ENCODE measurements at places on chromosomes 12 and 14. TPM values are rescaled to one million over a fixed set of nuclear protein-coding genes. Genes with fewer than 3 reads are reported as not detected.

The RNASE2 gene
- total RNA-seq, result 1.3 TPM

The A2ML1 gene
- total RNA-seq, result 4.1 TPM

The TESPA1 gene
- total RNA-seq, result 1.6 TPM

The RNASE1 gene
- total RNA-seq, result 139 TPM

The SIX4 gene
- total RNA-seq, result 9.9 TPM

DNA sequence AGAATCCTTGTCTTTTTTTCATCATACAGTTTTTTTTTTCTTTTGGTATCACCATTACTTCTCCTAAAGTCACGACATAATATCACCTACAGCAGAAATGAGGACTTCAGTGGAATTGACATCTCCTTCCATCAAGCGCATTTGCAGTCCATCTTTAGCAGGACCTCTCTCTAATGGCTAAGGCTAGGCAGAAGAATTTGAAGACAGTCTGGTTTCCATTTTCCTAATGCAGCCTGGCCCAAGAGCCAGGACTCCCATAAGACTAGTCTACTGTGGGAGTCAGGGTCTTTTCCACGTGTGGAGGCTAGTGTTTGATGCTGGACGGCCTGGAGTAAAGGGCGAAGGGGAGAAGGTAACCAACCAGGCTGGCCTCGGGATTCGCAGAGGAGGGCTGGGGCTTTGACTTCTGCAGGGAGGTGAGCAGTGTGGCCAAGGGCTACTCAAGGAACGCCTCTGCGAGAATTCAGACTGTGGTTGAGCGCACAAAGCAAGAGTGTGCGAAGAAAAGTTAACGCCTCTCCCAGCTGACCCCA lies 769 bp upstream of the ZNF740 start:
- no peak for DNase-seq

- DNase-seq, result no peak
Observed at GRCh38 chr14:22602862-22603261, 4.8 kb downstream of the ABHD4 start.

GRCh38 chr12:115199831-115200230 lies 515.9 kb upstream of the TBX3 start:
- no peak for DNase-seq

DNA sequence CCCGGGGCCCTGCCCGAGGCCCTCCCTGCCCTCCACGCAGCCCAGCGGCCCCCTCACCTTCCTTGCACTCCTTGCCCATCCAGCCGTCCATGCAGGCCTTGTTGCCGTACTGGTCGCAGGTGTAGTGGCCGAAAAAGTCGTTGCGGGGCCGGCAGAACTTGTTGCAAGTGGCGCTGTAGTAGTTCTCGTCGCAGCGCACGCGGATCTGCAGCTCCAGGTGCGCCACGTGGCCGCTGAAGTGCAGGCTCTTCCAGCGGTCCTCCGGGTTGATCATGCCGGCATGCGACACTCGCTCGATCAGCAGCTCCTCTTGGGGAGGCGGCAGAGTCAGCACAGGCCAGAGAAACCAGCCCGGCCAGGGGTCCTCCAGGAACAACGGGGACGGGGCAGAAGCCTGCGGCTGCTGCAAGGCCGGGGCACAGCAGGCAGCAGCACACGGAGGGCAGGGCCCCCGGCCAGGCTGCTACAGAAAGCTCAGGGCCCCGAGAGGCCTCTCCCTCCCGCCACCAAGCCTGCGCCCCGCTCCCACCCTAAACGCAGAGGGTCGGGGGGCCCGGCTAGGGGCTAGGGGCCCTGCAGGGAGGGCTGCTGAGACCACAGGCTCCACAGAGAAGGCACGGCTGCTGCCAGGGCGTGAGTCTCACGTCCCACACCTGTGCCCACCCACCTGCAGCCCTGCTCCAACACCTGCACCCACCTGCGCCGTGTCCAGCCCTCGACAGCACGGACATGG lies 12.7 kb downstream of the JAG2 start:
- no peak for DNase-seq

DNA sequence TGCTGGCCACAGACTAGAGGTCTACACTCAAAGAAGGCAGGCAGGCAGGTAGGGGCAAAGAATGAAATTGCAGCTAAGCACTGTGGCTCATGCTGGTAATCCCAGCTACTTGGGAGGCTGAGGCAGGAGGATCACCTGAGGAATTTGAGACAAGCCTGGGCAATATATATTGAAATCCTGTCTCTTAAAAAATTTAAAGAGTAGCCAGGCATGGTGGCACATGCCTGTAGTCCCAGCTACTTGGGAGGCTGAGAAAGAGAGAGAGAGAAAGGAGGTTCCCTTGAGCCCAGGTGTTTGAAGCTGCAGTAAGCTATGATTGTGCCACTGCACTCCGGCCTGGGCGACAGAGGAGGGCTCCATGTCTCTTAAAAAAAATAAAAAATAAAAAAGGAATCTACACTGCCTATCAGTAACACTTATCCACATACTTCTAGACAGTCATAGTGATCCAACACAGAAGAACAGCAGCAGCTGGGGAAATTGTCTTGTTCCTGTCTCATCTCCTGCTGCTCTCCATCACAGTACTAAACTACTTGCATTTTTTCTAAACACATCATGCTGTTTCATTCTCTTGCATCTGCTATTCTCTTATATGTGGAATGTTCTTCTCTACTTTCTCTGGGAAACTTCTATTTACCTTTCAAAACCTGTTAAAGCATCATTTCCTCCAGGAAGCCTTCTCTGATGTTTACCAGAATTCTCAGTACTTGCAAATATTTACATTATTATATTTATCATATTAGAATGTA lies 57.2 kb downstream of the ATF7 start:
- no peak for DNase-seq

- no peak for DNase-seq
Observed at GRCh38 chr12:49672301-49673217, 34.6 kb downstream of the FMNL3 start.

GRCh38 chr14:101127224-101127623 lies 223.7 kb upstream of the RTL1 start:
- DNase-seq, result no peak

GRCh38 chr14:68713782-68714181 lies 79.1 kb downstream of the ZFP36L1 start:
- DNase-seq, result no peak

- no peak for DNase-seq
Observed at GRCh38 chr12:77007476-77007875, 57.9 kb downstream of the E2F7 start.

DNA sequence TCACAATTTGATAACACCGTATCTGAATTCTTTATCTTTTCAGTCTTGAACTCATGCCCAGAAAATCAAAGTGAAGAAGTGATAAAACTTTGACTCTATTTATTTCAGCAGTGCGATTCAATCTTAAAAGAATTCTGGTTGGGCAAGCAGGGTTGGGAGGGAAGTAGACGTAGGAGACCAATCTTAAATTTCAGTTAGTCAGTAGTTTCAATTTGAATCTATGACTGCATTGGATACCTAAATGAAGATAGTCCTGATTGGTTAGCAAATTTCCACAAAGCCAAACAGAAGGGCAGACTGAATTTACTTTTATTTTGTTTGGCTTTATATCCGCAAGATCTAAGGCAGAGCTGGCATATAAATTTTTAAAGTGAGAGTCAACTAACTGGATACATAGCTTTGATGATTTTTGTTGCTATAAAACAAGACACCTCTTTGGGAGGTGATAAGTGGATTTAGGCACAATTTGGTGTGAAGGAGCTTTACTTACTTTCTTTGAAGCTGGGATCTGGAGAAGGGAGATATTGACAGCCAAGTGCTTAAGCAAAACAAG lies 2.6 kb downstream of the ACSS3 start:
- DNase-seq, result no peak

GRCh38 chr12:117538926-117539325 lies 177.5 kb upstream of the NOS1 start:
- DNase-seq, result no peak

DNA sequence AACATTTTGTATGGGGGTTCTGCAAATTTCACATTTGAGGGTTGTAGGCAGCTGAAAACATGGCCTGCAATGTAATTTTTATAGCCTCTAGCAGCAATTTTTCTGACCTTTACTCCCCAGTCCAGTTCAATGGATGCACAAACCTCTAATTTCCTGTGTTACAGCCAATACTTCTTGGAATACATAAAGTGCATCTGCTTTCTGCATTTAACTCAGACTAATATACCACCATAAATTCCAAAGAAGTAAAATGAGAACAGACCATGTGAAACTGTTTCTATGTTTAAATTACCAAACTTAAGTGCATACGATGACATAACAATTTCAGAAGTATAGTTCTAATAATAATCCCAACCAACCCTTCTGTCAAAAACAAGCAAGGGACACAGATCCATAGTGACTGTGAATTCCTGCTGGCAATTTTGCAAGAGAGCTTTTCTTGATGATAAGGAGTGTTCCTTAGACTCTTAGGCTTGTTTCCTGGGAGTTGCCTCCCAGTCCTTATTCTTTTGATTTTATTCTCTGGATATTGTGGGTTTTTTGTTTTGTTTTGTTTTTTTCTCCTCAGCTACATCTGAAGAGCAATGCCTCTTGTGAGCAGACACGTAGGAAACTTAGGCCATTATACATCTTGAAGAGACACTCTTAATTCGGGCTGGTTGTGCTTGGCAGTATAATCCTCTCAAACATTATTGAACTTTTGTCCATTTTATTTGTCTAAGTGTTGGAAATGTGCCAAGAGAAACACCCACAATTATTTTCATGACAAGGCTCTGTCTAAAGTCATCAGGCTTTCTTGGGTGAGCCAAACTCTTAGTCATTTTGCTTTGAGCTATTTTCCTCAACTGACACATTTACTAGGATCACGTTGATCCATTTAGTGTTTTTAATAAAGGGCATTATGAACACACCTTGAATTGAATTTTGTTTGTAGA lies 51.3 kb upstream of the RERGL start:
- DNase-seq, result no peak

DNA sequence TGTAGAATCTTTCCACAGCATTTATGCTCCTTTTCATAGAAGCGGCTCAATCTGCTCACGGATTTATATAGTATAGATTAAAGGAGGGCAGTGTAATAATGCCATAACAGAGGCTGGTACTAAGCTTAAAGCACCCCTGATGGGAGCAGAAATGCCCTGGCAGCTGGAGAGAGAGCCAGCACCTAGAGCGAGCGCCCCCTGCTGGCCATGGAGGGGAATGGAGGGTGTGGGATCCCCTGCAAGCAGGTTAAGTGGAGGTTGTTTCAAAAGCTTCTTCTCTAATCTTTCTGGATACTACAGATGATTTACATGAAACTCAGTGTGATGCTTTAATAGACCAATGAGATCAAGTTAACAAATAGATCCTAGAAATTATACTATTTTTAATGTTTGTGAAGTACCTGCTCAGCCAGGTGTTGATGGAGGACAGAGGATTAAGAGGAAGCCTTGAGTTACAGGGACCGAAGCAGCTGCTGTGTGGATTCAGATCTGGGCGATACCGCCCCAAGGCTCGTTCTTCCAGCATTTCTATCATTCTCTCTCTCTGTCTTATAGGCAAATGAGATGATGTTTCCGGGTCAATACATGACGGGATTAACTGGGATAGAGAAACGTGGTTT lies 1519.3 kb upstream of the TMEM132C start:
- no peak for DNase-seq

GRCh38 chr14:22180045-22180444 lies 409.0 kb downstream of the DAD1 start:
- DNase-seq, result no peak

- no peak for DNase-seq
Observed at GRCh38 chr12:131827961-131828534, at the start of gene MMP17. Gene MMP17, plus strand, starts transcription at chr12:131828393. Its CDS starts 102 bp downstream, at chr12:131828495.

- no peak for DNase-seq
Observed at GRCh38 chr14:22822016-22822570, 6.9 kb upstream of the SLC7A7 start.

GRCh38 chr12:11834931-11835330 lies 185.5 kb downstream of the ETV6 start:
- DNase-seq, result no peak

GRCh38 chr12:131894981-131895639 lies 688 bp downstream of the ULK1 start:
- DNase-seq, result no peak

- no peak for DNase-seq
Observed at GRCh38 chr14:103819503-103820307, 27.7 kb downstream of the PPP1R13B start.

DNA sequence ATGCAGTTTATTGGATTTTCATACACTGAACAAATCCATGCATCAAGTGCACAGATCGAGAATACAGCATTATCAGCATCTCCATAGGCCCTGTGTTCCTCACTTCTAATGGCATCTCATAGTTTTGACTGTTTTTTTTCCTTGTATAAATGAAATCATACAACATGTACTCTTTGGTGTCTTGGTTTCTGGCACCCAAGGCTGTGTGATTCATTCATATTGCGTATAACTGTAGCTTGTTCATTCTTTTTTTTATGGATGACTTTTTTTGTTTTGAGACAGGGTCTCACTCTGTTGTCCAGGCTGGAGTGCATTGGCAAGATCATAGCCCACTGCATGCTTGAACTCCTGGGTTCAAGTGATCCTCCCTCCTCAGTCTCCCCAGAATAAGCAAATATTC lies 14.3 kb downstream of the RASSF8 start:
- no peak for DNase-seq

DNA sequence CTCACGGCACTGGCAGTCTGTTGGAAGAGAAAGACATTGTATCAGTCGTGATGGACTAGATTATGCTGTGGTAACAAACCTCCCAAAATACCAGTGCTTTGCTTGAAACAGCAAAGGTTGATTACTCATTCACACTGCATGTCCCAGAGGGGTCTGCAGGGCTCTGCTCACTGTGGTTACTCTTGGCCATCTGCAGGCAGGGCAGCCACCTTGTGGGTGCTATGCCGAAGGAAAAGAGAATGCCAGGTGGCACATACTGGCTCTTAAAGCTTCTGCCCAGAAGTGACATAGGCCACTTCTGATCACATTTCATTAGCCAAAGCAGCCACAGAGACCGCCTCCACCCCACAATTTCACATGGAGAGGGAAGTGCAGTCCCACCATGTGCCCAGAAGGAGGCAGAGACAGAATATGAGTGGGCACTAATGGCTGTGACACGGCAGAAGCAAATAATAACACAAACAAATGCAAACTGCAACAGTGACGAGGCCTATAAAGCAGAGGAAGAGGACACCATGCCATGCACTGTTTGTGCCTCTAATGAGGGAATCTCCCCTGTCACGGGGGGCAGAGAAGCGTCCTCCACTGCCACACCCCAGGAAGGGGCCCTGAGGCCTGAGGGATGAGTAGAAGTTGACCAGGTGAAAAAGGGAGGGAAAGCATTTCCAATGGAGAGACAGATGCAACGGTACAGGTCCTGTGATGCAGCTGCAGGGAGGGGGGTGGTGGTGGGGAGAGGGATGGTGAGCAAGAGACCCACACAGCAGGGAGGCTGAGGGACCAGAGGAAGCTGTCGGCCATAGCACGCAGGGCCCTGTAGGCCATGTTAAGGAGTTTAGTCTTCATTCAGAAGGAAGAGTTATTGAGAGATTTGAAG lies 51.7 kb upstream of the KICS2 start:
- DNase-seq, result no peak

DNA sequence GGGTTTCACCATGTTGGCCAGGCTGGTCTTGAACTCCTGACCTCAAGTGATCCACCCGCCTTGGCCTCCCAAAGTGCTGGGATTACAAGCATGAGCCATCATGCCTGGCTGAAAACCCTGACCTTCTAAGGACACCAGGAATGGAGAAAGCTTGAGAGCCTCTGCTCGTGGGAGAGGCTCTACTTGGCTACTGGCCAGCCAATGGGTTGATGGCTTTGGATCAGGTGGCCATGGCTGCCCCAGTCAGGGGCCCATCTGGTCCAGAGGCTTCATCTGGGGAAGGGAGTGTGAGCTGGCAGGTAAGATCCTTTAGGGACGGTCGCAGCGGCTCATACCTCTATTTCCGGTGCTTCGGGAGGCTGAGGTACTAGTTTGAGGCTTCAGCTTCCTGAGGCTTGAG lies 42.5 kb upstream of the PPP1CC start:
- no peak for DNase-seq

- DNase-seq, result no peak
Observed at GRCh38 chr12:74415633-74416032, 122.0 kb upstream of the ATXN7L3B start.
